ENCODE measurements at places on chromosomes 16 and 17.

DNA sequence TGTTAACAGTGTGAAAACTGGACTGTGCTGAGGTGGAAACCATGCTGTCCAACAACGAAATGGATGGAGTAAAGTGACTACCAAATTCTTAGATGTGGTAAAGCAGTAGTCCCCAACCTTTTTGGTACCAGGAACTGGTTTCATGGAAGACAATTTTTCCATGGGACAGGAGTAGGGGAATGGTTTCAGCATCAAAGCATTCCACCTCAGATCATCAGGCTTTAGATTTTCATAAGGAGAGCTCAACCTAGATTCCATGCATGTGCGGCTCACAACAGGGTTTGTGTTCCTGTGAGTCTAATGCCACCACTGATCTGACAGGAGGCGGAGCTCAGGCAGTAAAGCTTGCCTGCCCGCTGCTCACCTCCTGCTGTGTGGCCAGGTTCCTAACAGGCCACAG is 11.5 kb downstream of the SLX4 start:
- no peak for DNase-seq

DNA sequence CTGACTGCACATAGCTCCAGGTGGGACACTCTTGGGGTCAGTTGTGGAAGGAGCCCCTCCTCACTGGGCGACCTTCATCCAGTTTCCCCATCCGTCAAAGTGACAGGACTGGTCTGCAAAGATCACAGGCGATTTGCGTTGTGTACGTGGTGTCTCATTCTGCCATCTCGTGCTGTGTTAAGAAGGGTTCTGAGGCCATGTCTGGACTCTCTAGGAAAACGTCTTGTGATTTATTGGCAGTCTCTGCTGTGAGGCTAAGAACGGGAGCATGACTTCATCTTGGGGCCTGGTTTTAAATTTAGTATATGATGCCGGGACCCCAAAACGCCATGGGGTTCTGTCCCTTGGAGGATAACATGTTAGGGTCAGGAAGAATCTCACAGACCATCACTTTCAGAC is 65.2 kb upstream of the CIBAR2 start:
- no peak for DNase-seq

DNA sequence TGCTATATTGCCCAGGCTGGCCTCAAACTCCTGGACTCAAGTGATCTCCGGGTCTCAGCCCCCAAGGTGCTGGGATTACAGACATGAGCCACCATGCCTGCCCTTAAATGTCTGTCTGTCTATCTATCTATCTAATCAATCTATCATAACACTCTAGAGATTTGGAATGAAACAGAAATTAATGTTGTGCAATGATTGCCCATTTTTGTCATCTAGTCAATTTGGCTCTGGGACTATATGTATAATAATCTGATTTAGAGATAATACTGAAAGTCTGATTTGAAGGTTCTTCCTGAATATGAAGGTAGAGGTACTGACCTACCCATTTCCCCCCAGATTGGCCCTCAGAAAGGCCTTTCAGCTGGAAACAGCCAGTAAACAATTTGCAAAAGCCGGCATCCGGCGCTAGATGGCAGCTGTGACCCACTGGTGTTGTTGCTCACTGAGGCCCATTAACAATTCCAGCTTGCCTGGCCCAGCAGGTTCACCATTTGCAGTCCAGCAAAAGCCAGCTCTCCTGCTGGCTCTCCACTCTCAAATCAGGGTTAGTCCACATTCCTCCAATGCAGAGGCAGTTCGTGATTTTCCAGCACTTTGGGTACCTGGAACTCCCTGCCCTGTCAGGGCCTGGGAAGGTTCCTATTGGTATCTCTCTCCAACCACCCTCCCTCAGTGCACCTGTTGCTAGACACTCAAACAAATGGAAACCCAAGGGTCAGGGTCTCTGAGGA is 22.9 kb upstream of the C16orf87 start:
- peak; percentile 73 for DNase-seq

GRCh38 chr17:82014971-82015310 is 7.7 kb downstream of the CENPX start:
- DNase-seq = no peak

DNA sequence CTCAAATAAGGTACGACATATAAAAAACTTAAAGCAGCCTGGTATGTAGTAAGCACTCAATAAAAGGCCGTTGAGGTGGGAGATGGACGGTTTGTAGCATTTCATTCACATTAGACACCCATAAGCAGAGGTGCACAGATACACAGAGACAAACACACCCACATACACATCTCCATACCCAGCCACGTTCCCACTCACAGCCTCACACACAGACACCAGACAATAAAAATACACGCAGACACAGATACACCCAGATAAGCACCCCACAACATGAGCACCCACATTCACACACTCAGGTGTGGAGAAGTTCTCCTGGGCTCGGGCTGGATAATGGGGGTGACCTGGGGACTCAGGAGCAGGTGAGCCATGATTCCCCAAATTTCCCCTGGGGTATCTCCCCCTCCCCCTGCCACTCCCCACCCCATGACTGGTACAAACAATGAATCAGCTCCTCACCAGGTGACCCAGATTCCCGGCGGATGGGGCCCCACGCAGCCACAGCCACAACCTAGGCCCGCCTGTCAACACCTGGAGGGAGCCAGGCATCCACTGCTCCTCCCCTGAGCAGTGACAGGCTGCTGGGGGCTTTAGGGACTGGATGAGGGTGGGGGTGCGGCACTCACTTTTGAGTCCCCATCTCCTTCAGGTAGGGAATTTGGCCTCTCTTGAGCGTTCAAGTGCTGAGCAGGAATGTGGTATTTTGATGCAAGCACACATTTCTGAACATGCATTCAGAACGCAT is 2.7 kb downstream of the DLX3 start:
- DNase-seq = no peak

DNA sequence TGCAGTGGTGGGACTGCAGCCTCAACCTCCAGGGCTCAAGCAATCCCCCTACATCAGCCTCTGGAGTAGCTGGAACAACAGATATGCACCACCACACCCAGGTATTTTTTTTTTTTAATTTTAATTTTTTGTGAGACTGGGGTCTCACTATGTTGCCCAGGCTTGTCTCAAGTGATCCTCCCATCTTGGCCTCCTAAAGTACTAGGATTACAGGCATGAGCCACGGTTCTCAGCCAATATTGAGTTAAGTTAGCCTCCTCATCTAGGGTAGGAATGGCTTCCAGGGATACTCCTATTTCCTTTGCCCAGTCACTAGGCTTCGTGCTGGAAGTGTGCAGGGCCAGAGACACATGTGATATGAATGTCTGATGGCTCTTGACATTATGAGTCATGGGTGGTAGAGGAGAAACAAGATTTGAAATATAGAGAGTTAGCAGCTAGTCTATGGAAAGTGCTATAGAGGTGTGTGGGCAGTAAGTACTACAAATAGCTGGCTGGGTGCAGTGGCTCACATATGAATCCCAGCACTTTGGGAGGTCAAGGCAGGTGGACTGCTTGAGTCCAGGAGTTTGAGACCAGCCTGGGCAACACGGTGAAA is 8.0 kb upstream of the HES7 start:
- no peak for DNase-seq

- no peak for DNase-seq
Observed at GRCh38 chr17:27384261-27384701, 72.0 kb upstream of the KSR1 start.

- no peak for DNase-seq
Observed at GRCh38 chr16:26863931-26864330, 202.8 kb upstream of the C16orf82 start.

GRCh38 chr17:40326014-40326831 is 17.2 kb downstream of the RARA start:
- DNase-seq = no peak

- no peak for DNase-seq
Observed at GRCh38 chr17:3865176-3865575, 19.1 kb upstream of the NCBP3 start.

GRCh38 chr17:13995856-13996271 is 73.4 kb upstream of the COX10 start:
- DNase-seq = no peak

GRCh38 chr17:57538736-57539456 is 206.2 kb downstream of the CCDC182 start:
- no peak for DNase-seq

DNA sequence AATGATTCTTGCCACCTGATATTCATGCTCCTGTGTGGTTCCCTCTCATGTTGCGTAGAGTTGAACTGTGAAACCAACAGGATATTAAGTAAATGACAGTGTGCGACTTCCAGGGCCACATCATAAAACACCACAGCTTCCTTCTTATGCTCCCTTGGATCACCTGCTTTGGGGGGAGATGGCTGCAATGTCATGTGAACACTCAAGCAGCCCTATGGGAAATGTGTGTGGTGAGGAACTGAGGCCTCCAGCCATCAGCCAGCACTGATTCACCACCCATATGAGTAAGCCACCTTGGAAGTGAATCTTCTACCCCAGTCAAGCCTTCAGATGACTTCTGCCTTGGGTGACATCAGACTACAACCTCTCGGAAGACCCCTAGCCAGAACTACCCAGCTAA is 427.5 kb downstream of the UTP18 start:
- no peak for DNase-seq

DNA sequence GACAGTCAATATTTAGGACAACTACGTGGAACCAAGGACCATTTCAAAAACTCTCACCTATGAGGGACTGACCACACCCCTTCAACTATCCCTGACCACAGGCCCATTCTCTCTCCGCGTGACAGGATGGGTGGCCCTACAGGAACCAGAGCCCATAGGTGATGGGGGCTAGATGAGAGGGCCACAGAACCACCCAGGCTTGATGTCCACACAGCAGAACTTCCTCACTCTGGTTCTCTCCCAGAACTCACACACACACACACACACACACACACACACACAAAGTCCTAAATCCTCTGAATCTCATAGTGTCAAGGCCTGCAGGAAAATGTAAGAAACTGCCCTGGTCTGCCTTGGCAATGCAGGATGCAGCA is 1.5 kb downstream of the ZNF319 start:
- DNase-seq = no peak

- no peak for DNase-seq
Observed at GRCh38 chr17:72021417-72022041, 99.3 kb upstream of the SOX9 start.

- DNase-seq = no peak
Observed at GRCh38 chr17:50778471-50778870, 11.2 kb upstream of the ANKRD40CL start.

DNA sequence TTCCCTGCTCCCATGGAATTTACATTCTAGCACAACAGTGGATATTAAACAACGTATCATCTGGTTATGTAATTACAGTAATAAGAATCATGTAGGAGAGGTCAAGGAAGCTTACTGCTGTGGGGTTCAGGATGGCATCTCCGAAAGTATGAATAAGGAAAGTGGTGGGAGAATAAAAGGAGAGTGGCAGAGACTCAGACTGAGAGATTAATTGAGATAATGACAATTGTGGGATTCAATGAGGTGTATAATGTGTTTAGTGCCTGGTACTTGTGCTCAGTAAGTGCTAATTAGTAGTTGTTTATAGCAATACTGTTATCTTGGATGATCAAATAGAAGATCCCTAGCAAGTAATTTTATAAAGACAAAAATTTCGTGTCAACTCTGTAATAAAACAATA is 45.3 kb downstream of the NF1 start:
- DNase-seq = no peak

DNA sequence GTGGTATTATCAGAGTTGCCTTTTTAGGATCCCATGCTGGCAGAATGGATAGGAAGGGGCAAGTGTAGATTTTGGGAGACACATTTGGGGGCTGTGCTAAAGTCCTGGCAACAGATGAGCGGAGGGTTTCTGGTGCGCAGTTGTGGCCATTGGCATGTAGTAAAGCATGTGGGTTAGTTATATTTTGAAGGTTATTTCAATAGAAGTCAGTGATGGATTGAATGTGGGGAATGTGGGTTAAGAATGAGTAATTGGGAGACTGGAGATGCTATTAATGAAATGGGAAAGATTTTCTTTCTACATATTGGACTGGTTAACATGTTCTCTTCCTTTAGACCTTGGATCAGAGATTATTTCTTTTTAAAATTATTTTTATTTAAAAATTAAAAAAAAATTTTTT is 10.0 kb downstream of the DUS2 start:
- DNase-seq = no peak
